D341Med (cell line): ENCODE measurements at places on chromosomes 6 and 20.

GRCh38 chr6:99184696-99185095 lies 164.8 kb downstream of the FAXC start:
- no peak for DNase-seq

DNA sequence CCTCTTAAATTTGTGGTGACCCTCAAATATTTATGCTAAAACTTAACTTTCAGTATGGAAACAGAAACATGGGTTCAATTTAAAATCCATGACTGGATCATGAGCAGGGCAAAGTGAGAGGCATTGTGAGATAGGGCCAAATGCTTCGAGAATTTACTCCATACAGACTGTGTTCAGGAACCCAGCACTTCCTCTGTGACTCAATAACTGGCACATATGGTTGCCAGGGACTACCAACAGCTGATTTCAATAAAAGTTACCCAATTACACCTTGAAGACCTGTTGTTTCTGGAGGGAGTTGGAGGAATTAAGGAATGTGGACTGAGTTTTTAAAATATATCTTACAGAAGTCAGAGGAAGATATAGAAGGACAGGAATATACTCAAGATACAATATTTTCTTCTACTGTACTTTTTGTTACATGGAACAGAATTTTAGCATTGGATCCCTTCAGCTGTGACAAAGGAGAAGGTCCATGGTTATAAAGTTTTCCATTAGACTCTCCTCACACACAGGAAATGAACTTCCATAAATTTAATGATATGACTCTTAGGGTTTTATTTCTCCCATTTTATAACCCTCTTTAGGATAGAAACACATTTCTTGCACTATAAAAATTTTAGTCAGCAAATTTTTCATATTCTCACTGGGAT lies 258.5 kb downstream of the KHDC1L start:
- DNase-seq = no peak

DNA sequence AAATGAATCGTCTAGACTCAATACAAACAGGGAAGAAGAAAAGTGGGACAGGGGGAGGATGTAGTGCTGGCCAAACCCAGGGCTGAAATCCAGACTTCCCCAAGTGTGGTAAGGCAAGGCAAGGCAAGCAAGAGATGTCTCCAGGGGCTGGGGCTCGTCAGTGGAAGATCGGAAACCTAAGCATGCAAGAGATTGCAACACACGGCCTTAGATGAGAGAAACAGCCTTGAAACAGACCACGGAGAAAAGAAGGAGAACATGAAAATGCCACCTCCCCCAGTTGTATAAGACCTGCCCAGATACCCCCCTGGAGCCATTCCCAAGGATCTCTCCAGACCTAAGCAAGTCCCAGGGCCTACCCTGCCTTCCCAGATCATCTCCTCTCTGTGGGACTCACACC lies 20.0 kb downstream of the VEGFA start:
- DNase-seq = no peak

DNA sequence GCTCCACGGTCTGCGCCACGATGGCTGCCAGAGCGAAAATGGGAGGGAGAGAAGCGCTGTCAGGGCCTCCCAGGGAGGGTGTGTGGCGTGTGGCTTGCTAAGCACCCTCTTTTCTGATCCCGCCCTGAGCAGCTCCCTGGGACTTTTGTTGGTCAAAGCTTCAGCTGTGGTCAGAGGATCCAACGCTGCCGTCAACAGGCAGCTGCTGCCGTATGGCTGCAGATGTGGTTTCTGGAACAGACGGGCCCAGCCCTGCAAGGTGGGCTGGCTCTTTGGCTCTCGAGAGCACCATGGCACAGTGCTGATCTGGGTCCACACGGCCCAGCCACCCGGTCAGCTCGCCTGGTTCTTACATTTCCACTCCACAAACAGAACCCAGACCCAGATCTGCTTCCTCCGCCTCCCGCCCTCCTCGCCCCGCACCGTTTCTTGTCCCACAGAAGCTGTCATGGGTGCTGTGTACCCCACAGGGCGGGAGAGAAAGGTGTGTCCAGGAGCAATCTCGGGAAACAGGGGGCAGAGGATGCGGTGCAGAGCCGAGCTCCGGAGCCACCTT lies 86.0 kb upstream of the BHLHE23 start:
- peak; percentile 42 for DNase-seq

DNA sequence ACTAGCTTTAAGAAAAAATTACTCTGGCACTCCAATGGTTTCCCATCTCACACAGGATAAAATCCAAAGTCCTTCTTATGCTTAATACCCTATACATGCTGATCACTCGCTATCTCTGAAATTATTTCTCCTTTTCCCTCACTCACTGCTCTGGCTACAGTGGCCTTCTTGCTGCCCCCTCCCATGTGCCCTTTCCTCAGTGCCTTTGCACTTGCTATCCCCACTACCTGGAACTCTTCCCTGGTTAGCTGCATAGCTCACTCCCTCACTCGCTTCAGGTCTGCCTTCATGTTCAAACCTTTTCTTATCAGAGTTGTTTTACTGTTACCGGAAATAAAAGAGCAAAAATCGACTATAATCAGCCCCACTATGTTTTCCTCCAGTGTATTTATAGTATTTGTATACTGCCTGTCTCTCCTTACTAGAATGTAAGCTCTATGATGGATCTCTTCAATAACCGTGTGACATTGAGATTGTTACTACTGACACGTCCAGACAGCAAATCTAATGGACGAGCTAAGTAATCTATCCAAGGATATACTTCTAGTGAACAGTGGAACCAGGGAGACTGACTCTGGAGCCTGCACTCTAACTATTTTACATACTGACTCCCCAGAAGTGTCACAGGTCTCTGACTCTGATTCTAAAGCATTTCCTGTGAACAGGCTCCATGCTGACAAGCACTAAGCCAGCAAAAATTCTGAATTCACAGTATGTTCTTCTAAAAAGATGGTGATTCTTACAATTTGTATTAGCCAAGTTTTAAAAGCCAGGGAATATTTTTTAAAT lies 25.1 kb downstream of the FKBP5 start:
- DNase-seq = no peak

DNA sequence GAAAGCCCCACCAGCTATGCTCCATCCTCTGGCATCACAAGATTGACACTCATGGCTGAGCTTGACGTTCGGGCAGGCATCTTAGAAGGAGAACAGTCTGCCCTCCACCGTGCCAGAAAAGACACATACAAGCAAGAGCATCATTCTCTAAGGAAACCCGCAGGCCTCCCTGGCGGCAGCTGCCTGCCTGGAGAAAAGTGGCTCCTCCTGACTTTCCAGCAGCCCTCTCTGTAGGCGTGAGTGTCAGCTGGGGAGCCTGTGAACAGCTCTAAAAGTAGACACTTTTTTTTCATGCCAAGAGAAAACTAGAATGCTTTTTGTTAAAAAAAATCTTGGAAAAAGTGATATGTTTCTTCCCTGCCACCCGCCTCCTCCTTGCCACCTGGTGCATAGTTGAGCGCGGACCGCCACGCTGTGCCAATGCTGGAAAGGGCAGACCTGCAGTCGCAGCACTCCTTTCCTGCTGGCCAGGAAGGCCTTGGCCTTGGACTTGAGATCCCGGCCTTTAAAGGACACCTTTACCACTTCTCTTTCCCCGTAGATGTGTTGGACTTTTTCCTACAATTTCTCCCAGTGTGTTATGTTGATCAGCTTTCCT lies 29.7 kb upstream of the INSM1 start:
- DNase-seq = no peak

DNA sequence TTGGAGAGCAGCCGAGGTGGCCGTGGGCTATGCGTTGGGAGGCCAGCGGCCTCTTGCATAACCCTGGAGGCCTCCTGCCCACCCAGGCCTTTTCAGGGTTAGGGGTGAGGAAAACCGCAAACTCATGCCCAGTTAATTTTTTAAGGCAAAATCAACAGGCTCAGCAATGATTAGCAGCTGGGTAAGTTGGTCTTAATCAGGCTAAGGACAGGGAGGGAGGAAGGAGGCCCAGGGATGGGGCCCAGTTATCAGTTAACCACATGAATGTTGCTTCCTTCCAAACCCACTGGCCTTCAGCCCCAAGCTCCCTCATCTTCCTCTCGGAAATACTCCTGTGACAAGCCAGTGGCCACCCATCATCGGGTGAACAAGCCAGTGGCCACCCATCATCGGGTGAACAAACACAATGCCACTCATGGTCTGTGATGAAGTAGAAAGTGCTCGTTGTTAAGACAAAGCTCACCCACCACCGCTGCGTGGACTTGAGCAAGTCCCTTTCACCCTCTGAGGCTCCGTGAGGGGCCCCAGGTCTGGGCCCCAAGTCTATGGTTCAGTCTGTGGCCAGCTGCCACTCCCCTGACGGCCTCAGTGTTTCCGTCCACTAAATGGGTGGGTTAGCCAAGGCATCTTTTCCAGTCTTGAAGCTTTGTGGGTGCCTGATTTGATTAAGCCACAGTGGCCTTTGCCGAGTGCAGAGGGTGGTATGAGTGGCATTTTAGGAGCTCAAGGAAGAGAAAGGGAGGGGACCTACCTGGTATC lies 39.4 kb downstream of the HNF4A start:
- no peak for DNase-seq
